Activated T-cell treated with anti-CD3 and anti-CD28 coated beads, Interleukin-2, amount 50 U/mL, for 24 hours (primary cell): ENCODE measurements at places on chromosomes 7 and 10.

GRCh38 chr10:120262857-120263547, 194.0 kb upstream of the PLPP4 start:
- no peak overlapping the region for H3K27ac ChIP-seq
- no peak for DNase-seq
- peaks cover 40% of the 10 kb centered on the region for H3K27me3 ChIP-seq
- H3K4me1 ChIP-seq, result no peaks in the 10 kb centered on the region

DNA sequence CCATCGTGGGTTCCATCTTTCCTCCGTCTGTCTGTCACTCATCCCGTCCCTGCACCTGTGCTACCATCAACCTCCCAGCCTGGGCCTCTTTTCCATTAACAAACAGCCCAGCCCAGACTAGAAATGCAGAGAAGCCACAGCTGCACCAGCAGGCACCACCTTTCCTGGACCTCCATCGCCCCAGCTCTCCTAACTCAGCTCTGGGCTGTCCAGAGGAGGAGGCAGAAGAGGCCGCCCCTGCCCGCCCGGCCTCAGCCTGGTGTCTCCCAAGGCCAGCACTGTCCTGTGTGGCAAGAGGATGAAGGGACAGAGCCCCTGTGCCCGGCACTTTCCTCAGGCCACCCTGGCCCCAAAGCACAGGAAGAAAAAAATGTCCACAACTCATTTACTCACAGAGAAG, 225.6 kb downstream of the PTPRN2 start:
- no peak for DNase-seq
- no peak overlapping the region for H3K4me3 ChIP-seq
- H3K4me1 ChIP-seq, result no peaks in the 10 kb centered on the region
- no peaks in the 10 kb centered on the region for H3K36me3 ChIP-seq

GRCh38 chr7:32062150-32062549, 8.1 kb downstream of the PDE1C start:
- H3K4me1 ChIP-seq, result no peaks in the 10 kb centered on the region
- H3K36me3 ChIP-seq, result no peaks in the 10 kb centered on the region
- no peaks in the 10 kb centered on the region for H3K27me3 ChIP-seq
- no peak overlapping the region for H3K27ac ChIP-seq

DNA sequence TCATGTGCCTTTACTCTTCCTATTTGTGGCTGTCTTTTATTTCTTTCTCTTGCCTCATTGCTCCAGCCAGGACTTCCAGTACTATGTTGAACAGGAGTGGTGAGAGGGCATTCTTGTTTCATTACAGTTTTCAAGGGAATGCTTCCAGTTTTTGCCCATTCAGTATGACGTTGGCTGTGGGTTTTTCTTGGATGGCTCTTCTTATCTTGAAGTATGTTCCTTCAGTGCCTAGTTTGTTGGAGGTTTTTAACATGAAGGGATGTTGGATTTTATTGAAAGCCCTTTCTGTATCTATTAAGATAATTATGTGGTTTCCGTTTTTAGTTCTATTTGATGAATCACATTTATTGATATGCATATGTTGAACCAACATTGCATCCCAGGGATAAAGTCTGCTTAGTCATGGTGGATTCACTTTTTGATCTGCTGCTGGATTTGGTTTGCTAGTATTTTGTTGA, 96.8 kb downstream of the GLCCI1 start:
- no peak overlapping the region for H3K27ac ChIP-seq
- no peak for DNase-seq
- H3K4me3 ChIP-seq, result no peak overlapping the region
- H3K36me3 ChIP-seq, result peaks cover 49% of the 10 kb centered on the region

- peaks cover 19% of the 10 kb centered on the region for H3K27me3 ChIP-seq
- H3K4me1 ChIP-seq, result peaks cover 6% of the 10 kb centered on the region
- no peaks in the 10 kb centered on the region for H3K36me3 ChIP-seq
- H3K27ac ChIP-seq, result no peak overlapping the region
- no peak for DNase-seq
These were observed 178.4 kb upstream of the TARP start for GRCh38 chr7:38451840-38452239.

GRCh38 chr10:89536013-89536354, 590 bp upstream of the SLC16A12 start:
- peaks cover 81% of the 10 kb centered on the region for H3K27me3 ChIP-seq
- no peak for DNase-seq
- no peak overlapping the region for H3K27ac ChIP-seq

- H3K4me1 ChIP-seq, result no peaks in the 10 kb centered on the region
- no peak for DNase-seq
- no peaks in the 10 kb centered on the region for H3K27me3 ChIP-seq
- no peak overlapping the region for H3K4me3 ChIP-seq
These were observed 60.2 kb downstream of the PLPP4 start for GRCh38 chr10:120517196-120517595.

- H3K27me3 ChIP-seq, result peaks cover 53% of the 10 kb centered on the region
- no peak within 1 kb of the TSS for H3K4me3 ChIP-seq
- H3K27ac ChIP-seq, result peak within 1 kb of the TSS; percentile 26
- DNase-seq, result no peak
- H3K36me3 ChIP-seq, result no peaks in the 10 kb centered on the region
These were observed at the start of gene AMZ1 for GRCh38 chr7:2687881-2688318. TSS of gene AMZ1 (plus strand) at chr7:2688202. CDS start at chr7:2700452, 12,250 bp downstream.
